Right cardiac atrium (tissue), 5 donors: ENCODE measurements at places on chromosomes 2 and 18. TPM values are rescaled to one million over a fixed set of nuclear protein-coding genes. Genes with fewer than 3 reads are reported as not detected.

TTC39C gene
- 4.1 TPM for total RNA-seq

ZNF396 gene
- 0.89 TPM for total RNA-seq

LRRC30 gene
- total RNA-seq: not detected

KCNIP3 gene
- total RNA-seq: 5.9 TPM

CCDC74B gene
- total RNA-seq: 1.4 TPM

NDUFAF7 gene
- total RNA-seq: 18.8 TPM

CCDC148 gene
- total RNA-seq: 1.1 TPM

DHRS9 gene
- total RNA-seq: 44.7 TPM

KCNG2 gene
- total RNA-seq: 0.37 TPM

ABCB11 gene
- 0.26 TPM for total RNA-seq

DCDC2C gene
- not detected for total RNA-seq

FAM98A gene
- total RNA-seq: 59.2 TPM

PKP4 gene
- total RNA-seq: 70.8 TPM

SYT4 gene
- not detected for total RNA-seq
